ENCODE measurements at places on chromosomes 6 and 20.

GRCh38 chr6:24996269-24996836, 60.6 kb upstream of the RIPOR2 start:
- DNase-seq: no peak

- no peak for DNase-seq
Observed at GRCh38 chr20:62710221-62710885, 1.7 kb downstream of the NTSR1 start.

- DNase-seq: no peak
Observed at GRCh38 chr6:147700436-147701209, 192.1 kb downstream of the SAMD5 start.

DNA sequence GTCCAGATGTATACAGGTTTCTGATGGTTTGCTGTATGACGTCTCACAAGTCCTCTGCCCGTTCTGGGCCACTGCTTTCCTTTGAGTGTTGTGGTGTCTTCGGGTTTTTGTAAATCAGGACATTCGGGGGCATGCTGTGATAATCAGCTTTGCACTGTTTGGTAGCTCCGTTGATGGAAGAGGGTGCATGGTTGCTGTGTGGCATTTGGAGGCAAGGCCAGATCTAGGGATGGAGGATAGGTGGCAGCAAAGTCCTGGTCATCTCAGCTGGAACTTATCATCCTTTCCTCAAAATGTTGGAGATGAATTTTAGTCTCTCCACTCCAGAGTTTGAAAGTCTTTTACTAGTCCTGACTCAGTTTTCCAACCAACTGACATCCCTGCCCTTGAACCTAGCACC, 91.0 kb downstream of the SCP2D1 start:
- no peak for DNase-seq

GRCh38 chr6:33868141-33868540, 64.3 kb upstream of the MLN start:
- DNase-seq: no peak

- DNase-seq: peak; percentile 56
Observed at GRCh38 chr6:79947191-79948186, at the start of gene ELOVL4. Gene ELOVL4, minus strand, starts transcription at chr6:79947553. Its CDS starts 274 bp downstream, at chr6:79947279.

- no peak for DNase-seq
Observed at GRCh38 chr20:37394543-37395409, 48.8 kb downstream of the SRC start.

- no peak for DNase-seq
Observed at GRCh38 chr20:62640870-62641269, 1.4 kb upstream of the SLCO4A1 start.

- no peak for DNase-seq
Observed at GRCh38 chr6:34601706-34602105, 45.6 kb upstream of the SPDEF start.

DNA sequence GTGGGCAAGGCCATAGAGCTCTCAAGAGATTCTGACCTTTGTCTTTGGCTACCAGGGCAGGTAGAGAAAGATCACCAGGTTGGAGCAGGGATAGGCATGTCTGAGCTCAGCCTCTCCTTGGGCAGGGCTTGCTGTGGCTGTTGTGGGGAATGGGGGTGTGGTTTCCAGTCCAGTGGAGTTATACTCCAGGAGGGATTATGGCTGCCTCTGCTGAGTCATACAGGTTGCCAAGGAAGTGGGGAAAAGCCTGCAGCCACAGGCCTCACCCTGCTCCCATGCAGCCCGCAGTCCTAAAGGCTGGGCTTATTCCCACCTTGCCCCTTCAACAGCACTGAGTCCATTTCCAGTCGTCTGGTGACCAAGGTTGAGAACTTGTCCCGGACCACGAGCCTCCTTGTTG, 21.9 kb downstream of the MEP1A start:
- no peak for DNase-seq

DNA sequence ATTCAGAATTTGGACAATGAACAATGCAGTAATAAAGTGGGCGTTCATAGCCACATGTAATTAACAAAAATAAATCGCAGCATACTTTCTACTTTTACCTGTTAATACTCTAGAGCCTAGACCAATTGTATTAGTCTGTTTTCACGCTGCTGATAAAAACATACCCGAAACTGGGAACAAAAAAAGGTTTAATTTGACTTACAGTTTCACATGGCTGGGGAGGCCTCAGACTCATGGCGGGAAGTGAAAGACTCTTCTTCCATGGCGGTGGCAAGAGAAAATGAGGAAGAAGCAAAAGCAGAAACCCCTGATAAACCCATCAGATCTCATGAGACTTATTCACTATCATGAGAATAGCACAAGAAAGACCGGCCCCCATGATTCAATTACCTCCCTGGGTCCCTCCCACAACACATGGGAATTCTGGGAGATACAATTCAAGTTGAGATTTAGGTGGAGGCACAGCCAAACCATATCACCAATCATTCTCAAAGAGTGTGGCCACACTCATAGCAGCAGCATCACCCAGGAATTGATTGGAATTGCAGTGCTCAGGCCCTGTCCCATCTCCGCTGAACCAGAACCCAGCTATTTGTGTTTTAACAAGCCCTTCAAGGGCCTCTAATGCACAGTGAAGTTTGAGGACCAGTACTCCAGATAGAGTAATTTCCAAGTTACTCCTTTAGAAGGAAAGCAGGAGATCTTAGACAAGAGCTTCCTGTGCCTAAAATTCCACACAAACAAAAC, 650.0 kb downstream of the KIF16B start:
- DNase-seq: no peak

GRCh38 chr6:155404937-155405336, 50.7 kb downstream of the NOX3 start:
- no peak for DNase-seq

DNA sequence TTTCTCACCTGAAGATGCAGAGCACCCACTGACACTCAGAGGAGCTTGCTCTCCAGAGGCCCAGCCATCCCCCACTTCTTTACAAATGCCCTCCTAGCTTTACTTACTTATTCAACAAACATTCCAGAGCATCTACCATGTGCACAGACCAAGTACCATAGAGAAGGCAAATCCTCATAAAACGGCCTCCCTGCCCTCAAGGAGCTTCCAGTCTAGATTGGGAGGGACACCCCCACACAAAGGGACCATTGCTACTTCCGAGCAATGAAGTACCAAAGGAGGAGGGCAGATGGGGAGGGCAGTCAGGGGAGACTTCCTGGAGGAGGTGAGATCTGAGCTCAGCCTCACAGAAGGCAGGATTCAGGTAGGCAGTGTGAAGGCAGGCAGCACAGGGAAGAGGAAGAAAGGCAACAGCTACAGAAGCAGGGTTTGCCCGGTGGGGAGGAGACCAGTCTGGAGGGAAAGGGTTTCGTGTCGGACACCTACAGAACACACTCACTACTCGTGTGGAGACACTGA, 108.0 kb downstream of the ZMYND8 start:
- no peak for DNase-seq

GRCh38 chr20:57738484-57738883, 28.7 kb upstream of the PMEPA1 start:
- DNase-seq: no peak

GRCh38 chr6:144310765-144311164, 25.6 kb downstream of the UTRN start:
- DNase-seq: no peak

GRCh38 chr6:129309154-129309553, 400.8 kb downstream of the ARHGAP18 start:
- DNase-seq: no peak

- DNase-seq: no peak
Observed at GRCh38 chr6:25297823-25298522, 18.8 kb downstream of the CARMIL1 start.

GRCh38 chr6:132136981-132137380, 185.8 kb upstream of the CCN2 start:
- no peak for DNase-seq

GRCh38 chr6:134007077-134007476, 45.3 kb downstream of the SLC2A12 start:
- no peak for DNase-seq

GRCh38 chr6:20242397-20242796, 30.1 kb upstream of the MBOAT1 start:
- DNase-seq: no peak

GRCh38 chr6:139763468-139764210, 389.2 kb upstream of the CITED2 start:
- no peak for DNase-seq

- no peak for DNase-seq
Observed at GRCh38 chr6:153038378-153039057, 36.0 kb upstream of the MTRF1L start.

DNA sequence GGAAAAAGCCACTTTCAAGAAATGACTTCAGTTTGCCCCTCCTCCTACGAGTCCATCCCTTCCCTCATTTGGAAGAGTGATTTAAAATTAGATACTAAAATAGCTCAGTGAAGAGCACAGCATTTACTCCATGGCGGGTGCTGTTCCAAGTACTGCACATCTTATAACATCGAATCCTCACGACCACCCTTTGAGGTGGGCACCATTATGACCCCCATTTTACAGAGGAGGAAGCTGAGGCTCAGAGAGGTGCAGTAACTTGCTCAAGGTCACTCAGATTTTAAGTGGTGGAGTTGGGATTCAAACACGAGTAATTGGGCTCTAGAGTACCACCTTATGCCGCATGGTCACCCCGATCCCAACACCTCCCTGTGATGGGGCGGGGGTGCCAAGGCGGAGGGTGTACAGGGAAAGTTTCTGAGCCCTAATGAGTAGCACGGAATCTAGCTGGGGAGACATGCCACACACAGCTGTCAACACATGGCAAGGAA, 25.5 kb downstream of the TTBK1 start:
- no peak for DNase-seq

GRCh38 chr6:127297502-127298070, 30.9 kb downstream of the RNF146 start:
- DNase-seq: no peak

DNA sequence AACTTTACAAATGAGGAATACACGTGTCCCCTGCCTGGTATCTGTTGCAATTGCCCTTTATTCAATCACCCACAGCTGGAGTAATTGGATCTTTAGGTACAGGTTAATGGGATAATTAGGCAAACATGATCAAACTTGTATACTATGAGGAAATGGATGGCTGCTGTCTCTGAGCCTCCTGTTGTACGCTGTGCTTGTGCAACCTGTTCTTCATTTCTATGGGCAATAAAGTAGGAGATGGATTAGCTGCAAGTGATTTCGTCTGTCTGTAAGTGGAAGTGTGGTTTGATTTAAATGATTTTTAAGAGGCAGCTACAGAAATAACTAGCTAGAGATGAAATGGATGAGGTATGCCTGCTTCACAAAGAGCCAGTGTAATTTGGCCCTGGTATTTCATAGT, 474.1 kb downstream of the RNF144B start:
- DNase-seq: no peak

DNA sequence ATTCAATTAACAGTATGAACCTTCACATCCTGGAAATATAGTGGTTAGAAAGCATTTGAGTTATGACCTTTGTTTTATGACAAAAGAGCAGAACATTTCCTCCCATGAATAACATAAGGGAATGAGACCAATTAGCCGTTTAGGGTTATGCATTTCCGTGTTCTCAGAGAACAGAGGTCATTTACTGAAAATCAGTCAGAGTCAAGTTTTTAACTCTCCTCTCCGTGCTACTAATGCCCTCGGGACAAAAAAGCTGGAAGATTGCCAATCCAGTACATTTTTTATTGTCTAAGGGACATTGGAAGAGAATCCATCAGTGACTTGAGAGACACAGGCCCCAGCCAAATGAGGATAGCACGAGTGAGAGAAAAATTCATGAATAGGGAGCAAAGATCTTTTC, 632.7 kb downstream of the RFPL4B start:
- no peak for DNase-seq

- DNase-seq: no peak
Observed at GRCh38 chr6:108752733-108753590, 95.3 kb upstream of the ARMC2 start.

- peak; percentile 32 for DNase-seq
Observed at GRCh38 chr6:32685603-32686002, 19.1 kb upstream of the HLA-DQB1 start.

- DNase-seq: no peak
Observed at GRCh38 chr6:133040094-133040802, 200.9 kb upstream of the EYA4 start.

DNA sequence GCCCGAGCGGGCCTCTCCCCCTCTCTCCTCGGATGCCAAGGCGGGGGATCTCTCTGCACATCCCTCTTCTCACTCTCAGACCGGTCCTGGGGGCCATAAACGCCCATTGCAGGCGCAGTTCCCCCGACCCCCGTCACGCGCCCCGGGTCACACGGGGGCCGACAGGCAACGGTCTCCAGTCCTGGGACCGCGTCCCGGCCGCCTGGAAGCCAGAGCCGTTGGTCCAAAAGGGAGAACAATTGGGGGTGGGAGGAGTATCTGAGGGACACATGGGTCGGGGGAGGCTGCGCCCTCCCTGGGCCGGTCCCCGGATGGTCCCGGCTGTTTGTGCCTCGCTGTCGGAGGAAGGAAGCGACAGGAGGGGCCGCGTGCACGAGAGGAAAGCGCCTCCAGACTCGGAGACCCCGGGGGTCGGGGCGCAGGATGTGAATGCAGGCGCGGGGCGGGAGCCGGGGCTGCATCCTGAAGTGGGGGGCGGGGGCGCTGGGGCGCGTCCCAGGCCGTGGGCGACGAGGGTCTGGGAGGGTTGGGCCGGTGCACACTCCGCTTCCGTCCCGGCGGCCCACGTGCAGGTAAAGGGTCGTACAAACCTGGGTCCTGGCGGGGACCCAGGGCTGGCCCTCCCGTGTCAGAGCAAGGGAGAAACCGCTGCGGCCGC, 903 bp downstream of the SLC4A11 start:
- no peak for DNase-seq

GRCh38 chr6:13988049-13988738, 63.4 kb downstream of the RNF182 start:
- no peak for DNase-seq

DNA sequence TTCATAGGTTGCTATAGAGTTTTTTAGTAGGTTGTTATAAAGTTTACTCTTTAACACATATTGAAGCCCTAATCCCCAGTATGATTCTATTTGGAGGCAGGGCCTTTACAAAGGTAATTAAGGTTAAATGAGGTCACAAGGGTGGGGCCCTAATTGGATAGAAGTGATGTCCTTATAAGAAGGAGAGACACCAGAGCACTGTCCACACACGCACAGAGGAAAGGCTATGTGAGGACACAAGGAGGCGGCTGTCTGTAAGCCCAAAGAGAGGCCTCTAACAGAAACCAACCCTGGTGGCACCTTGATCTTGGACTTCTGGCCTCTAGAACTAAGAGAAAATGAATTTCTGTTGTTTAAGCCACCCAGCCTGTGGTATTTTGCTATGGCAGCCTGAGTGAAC, 98.5 kb downstream of the GJA10 start:
- no peak for DNase-seq

GRCh38 chr6:15255481-15255880, 9.6 kb downstream of the JARID2 start:
- DNase-seq: no peak

DNA sequence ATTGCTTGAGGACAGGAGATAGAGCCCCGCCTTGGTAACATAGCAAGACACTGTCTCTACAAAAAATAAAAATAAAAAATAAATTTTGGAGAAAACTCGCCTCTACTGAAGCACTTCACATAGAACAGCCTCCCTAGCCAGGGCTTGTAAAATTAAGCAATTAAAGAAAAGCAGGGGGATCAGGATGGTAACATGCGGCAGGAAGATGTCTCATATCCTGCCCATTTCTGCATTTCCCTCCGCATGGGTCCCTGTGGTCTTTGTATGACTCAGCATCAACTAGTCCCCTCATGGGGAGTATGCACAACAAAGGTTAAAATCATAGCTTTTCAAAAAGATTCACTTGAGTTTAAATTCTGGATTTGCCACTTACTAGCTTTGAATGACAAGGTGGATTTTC, 379.0 kb downstream of the EPHA7 start:
- no peak for DNase-seq

All from CD8-positive, alpha-beta T cell (primary cell).